ENCODE measurements at places on chromosomes 4 and X.

- no peak for DNase-seq
Observed at GRCh38 chr4:147863111-147863747, 131.3 kb downstream of the ARHGAP10 start.

DNA sequence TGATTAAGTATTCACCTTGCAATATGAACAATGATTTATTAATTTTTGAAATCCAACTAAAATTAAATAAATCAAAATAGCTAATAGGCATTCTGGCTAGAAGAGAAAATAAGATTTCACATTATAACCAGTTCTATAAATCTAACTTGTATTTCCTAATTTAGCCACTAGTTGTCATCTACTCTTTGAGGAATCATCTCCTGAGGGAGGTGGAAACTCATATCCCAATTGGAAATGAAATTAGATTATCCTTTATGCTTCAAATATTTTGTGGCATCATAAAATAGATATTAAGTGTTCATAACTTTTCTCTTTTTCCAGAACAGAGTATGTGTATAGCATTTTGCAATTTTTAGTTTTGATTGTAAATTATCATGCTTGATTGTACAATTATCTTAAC, 558.5 kb upstream of the DIAPH2 start:
- no peak for DNase-seq

GRCh38 chr4:176571206-176571605, 221.5 kb downstream of the VEGFC start:
- DNase-seq: no peak

GRCh38 chr4:150411520-150411919, 170.4 kb upstream of the MAB21L2 start:
- DNase-seq: no peak

- no peak for DNase-seq
Observed at GRCh38 chr4:27318740-27319139, 458.1 kb downstream of the STIM2 start.

DNA sequence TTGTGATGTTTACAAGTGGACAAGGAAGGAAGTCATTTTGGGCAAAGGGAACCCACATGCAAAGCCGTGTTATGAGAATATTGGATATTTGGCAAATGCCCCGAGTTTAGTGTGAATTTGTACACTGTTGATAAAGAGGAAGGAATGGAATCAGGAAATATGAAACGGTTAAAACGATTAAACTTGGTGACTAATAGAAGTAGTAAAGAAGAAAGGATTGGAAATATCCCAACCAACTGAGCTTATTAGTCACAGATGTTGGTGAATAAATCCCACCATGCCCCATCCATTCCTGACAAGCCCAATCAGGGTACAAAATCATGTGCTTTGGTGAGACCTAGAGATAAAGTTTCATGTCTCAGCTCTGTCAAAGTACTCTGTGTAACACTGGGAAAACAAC, 22.0 kb downstream of the ARHGAP24 start:
- no peak for DNase-seq

- DNase-seq: no peak
Observed at GRCh38 chr4:107044170-107044569, 8.1 kb upstream of the DKK2 start.

DNA sequence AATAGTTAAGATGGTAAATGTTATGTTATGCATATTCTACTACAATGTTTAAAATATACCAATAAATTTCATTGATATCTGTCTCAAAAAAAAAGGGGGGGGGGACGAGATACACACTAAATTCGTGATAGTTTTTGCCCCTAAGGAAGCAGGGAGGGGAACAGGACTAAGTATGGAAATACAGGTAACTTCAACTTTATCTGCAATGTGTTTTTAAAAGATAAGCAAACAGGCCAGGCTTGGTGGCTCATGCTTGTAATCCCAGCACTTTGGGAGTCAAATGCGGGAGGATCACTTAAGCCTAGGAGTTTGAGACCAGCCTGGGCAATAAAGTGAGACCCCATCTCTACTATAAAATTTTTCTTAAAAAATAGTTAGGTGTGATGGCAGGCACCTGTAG, 13.4 kb upstream of the CLOCK start:
- DNase-seq: no peak

GRCh38 chrX:153460826-153461225, 9.6 kb downstream of the HAUS7 start:
- no peak for DNase-seq

DNA sequence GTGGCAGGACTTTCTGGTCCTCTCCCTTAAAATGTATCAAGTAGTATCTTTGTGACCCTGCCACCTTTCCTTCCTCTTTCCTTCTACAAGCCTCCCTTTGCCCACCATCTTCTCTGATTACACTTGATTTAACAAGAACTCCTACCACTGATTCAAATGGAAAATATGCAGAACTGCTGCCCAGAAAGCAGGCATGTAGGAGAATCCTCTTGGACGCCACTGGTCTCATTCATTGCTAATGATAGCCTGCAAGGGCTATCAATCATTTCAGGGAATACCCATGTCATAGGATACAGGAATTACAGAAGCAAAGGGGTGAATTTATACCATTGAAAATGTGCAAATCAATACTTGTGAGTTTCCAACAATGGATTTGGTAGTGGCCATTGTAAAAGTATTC, 294.6 kb upstream of the NRK start:
- DNase-seq: no peak

DNA sequence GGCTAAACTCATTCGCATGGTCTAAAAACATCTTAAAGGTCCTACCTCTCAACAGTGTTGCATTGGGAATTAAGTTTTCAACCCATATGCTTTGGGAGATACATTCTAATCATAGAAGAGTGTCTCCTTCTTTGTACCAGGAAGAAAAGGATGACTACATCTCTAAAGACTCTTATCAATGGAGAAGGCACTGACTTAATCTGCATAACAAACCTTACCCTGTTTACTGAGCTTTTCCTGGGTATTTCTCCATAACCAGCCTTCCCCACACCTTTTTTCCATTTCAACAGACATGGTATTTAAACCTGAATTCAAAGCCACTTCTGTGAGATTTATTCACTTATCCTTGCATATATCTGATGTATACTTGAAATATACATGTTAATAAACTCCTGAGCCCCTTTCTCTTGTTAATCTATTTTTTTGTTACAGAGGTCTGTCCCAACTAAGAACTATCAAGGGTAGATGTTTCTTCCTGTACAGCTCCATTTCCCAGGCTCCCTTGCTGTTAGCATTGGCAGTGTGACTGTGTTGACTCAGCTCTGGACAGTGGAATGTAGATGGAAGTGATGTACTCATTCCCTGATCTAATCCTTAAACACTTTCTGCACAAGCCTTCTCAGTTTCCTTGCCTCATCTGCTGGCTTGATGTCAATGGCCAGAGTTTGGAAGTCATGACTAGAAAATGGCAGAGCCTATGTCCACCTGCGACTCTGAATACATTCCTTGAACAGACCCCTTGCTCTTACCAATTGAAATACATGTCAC, 148.9 kb upstream of the CPEB2 start:
- DNase-seq: no peak

- DNase-seq: no peak
Observed at GRCh38 chrX:34927866-34928265, 14.7 kb upstream of the FAM47B start.

GRCh38 chr4:4225915-4226605, 669 bp downstream of the OTOP1 start:
- no peak for DNase-seq

GRCh38 chr4:6467600-6467999, 4.8 kb downstream of the PPP2R2C start:
- no peak for DNase-seq

DNA sequence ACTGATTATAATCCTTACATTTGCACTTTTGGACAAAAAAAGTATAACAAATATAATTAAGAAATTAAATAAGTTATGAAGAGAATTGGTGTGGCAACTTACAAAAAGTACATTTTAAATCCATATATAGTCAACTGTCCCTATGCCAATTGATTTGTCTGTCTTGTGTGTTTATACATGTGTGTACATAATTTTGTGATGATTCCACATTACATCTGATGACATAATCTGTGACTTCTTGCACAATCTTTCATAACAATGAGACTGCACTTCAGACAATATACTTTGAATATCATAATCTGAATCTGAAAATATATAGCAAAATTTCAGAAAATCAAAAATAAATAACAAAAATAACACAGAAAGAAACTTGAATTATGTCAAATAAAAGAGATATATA, 953.4 kb downstream of the FAT4 start:
- DNase-seq: no peak

GRCh38 chrX:9315086-9315485, 149.8 kb upstream of the TBL1X start:
- no peak for DNase-seq

DNA sequence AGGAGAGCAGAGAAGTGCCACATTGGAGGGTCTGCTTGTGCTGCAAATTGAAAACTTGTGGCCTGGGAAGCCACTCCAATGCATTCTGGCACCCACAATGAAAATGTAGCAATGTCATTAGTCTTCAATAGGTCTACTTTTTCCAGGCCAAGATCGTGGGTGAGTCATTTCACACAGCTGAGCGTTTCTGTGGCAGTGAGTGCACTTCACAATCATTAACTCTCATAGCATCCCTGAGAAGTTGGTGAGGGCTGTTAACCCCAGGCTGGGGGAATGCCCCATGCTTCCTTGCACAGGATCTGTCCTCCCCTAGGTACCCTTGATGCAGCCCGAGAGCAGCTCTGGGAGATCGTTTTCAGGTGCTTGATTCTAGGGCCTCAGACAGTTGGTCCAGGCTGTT, 196.8 kb upstream of the ATP6AP2 start:
- no peak for DNase-seq

DNA sequence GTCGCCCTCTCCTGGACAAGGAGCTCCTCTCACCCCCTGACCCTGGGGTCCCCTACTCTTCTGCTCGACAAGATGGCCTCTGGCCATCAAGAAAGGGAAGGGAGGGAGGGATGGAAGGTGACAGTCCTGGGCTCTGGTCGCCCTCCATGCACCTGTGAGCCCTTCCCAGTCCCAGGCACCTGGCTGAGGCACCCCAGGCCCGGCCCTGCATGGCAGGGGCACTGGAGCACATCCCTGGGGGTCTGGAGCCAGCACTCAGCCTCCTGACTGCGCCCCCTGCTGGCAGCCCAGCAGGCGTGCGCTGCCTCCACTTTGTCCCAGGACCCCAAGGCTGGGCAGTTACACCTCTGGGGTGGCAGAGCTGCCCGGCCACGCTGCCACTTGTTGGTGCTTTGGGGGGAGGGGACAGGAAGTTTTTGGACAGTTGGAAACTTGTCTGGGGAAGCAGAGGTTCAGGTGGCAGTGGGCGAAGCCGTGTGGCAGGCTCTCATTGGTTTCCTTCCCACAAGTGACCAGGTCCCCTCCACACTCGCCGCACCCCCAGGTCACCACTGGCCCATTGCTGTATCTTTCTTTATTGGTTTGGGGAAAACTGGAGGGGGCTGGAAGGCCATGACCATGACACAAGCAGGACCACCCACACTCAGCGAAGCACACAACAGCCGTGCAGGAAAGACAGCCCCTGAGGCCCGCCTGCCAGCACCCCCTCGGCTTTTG, 4.3 kb downstream of the PNCK start:
- no peak for DNase-seq

GRCh38 chrX:130120746-130121504, 10.6 kb upstream of the ELF4 start:
- DNase-seq: no peak

GRCh38 chr4:42280327-42281095, 116.8 kb upstream of the SHISA3 start:
- no peak for DNase-seq

GRCh38 chrX:119132961-119133360, 5.3 kb upstream of the KIAA1210 start:
- no peak for DNase-seq

DNA sequence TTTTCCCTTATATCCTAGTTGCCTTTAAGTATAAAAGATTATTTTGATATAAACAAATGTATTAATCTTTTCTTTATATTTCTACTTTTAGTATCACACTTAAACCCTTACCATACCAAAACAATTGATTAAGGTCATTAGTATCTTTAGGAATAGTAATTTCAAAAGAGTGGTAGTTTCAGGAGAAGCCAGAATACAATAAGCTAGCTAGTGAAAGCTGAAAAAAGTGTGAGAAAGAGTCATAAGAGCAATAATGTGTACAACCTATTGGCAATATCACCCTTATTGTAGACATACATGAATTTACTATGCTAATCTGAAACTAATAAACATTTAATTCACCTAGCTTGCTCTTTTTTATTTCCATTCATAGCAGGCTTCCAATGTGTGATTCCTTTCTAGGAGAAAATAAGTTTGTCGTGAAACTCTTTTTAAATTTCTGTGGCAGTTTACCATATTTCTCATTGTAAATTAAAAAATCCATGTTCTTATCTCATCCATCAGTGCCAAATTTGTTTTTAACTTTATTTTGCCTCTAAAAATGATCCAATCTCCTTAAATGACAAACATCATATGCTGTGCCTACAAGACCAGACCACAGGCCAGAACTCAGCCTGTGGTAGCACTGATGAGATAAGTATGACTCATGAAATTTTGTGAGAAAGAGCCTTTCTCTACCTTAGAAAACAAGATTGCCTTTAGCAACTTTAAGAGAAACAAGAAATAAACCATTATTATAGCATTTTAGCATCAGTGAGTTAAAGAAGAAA, 8.1 kb downstream of the NEK1 start:
- DNase-seq: no peak

GRCh38 chrX:107700317-107700774, 72.0 kb downstream of the PRPS1 start:
- DNase-seq: no peak

- no peak for DNase-seq
Observed at GRCh38 chr4:119526786-119527550, 101.6 kb downstream of the PDE5A start.

GRCh38 chr4:110411574-110412011, 64.4 kb upstream of the ENPEP start:
- DNase-seq: no peak

DNA sequence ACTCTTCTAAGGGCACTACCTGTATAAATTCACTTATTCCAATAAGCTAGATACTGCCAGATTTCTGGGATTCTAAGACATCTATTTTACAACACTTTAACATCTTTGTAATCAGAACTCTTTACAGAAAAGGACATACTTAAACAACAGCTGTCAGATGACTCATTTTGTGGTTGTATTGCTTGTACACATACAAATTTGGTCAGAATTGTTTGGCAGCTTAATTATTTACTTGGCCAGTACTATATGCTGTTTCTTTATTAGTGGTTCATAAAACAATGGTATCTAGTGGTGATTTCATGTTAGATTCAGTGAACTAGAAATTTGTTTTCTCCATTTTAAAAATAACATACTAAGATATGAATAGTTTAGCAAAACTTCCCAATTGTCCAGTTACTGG, 27.2 kb downstream of the PALLD start:
- no peak for DNase-seq

- DNase-seq: no peak
Observed at GRCh38 chr4:26815199-26815598, 45.4 kb upstream of the STIM2 start.

- no peak for DNase-seq
Observed at GRCh38 chrX:13857804-13858203, 40.9 kb upstream of the GPM6B start.

- DNase-seq: no peak
Observed at GRCh38 chr4:145799223-145799622, 119.3 kb downstream of the C4orf51 start.

GRCh38 chrX:103584596-103584995, 719 bp upstream of the TCEAL4 start:
- DNase-seq: no peak
